Common myeloid progenitor, CD34-positive (primary cell): ENCODE measurements at places on chromosomes 4 and X.

GRCh38 chr4:114005569-114006442 lies 26.4 kb upstream of the ARSJ start:
- H3K4me1 ChIP-seq: no peaks in the 10 kb centered on the region
- no peaks in the 10 kb centered on the region for H3K27me3 ChIP-seq
- no peak overlapping the region for H3K4me3 ChIP-seq
- no peaks in the 10 kb centered on the region for H3K36me3 ChIP-seq
- no peak for DNase-seq

DNA sequence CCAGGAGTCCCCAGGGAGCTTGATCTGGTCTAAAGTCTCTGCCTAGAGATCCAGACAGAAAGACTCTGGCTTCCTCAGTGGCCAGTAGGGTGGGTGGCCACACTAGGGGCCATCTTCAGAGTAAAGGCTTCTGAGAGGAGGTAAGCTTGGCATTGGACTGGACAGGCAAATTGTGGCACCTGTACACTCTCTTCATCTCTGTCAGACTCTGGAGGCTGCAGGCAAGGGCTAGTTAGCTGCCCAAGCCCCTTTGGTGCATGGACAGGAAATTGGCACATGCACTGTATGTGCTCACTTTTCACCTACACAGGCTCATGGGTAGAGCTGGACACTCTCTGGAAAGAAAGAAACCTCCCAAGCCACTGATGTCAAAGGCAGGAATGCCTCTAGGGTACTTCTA lies 142.8 kb downstream of the PJA1 start:
- no peaks in the 10 kb centered on the region for H3K27me3 ChIP-seq
- peaks cover 6% of the 10 kb centered on the region for H3K4me1 ChIP-seq
- no peak overlapping the region for H3K4me3 ChIP-seq
- no peak for DNase-seq
- no peaks in the 10 kb centered on the region for H3K36me3 ChIP-seq

- H3K4me3 ChIP-seq: no peak overlapping the region
- no peak overlapping the region for H3K27ac ChIP-seq
- no peaks in the 10 kb centered on the region for H3K27me3 ChIP-seq
- no peaks in the 10 kb centered on the region for H3K4me1 ChIP-seq
- no peaks in the 10 kb centered on the region for H3K36me3 ChIP-seq
Measured at GRCh38 chr4:151436093-151436518, 27.1 kb downstream of the FHIP1A start.

DNA sequence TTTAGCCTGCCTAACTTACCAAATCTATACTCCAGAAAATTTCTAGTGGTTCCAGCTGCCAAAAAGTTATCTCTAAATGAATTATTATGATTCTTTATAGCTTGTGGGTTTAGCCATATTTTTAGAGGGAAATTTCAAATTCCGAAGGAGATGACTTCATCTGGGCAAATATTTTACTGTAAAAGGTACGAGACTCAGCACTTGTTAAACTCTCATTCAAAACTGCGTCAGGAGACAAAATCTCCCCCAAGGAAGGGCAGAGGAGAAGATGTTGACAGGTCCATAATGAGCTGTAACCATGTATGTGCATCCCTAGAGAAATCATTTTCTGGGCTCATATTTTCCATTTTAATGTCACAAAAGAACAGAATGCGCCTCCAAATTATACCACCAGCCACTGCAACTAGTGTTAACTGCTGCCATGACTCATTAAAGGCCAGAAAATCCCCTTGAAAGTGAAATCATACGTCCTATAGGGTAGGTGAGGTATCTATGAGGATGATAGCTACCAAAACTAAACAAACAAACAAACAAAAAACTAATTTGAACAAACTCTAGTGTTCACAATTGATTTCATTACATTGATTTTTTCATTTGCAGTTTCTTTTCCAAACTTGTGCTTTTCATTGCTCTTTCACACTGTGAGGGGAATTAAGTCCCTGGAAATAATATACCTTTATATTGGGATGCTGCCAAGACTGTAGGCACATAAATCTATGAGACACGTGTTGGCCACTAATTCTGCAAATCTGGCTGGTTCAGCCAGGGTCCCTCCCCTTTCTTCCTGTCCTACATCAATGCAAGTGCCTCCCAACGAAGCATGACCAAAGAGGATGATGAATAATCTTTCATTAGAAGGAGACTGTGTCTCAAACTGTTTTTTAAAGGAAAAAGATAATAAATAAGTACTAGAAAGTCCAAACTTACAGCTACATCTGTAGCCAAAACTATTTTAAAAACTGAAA lies 85.8 kb downstream of the ARHGAP6 start:
- no peaks in the 10 kb centered on the region for H3K4me1 ChIP-seq
- H3K27me3 ChIP-seq: no peaks in the 10 kb centered on the region
- no peak overlapping the region for H3K27ac ChIP-seq
- H3K36me3 ChIP-seq: no peaks in the 10 kb centered on the region

DNA sequence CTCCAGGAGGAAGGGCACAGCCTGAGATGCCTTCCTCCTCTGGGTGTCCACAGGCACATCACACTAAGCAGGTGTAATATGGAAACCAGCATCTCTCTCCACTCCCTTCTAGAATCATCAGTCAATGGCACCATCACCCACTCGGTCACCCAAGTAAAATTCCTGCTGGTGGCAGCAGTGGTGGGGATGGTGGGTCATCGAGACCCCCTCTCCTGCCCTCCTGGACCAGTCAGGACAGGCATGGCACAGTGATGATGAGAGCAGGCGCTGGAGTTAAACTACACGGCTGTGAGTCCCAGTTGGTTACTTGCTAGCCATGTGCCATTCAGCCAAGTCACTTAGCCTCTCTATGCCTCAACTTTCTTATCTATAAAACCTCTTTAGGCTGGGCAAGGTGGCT lies 42.5 kb downstream of the SCD5 start:
- no peak for DNase-seq
- H3K36me3 ChIP-seq: no peaks in the 10 kb centered on the region
- H3K4me3 ChIP-seq: no peak overlapping the region
- no peak overlapping the region for H3K27ac ChIP-seq
- no peaks in the 10 kb centered on the region for H3K4me1 ChIP-seq
